Stimulated activated CD8-positive, alpha-beta memory T cell treated with anti-CD3 and anti-CD28 coated beads, Interleukin-15, amount 100 ng/mL, for 24 hours (primary cell): ENCODE measurements at places on chromosomes 3 and 15.

DNA sequence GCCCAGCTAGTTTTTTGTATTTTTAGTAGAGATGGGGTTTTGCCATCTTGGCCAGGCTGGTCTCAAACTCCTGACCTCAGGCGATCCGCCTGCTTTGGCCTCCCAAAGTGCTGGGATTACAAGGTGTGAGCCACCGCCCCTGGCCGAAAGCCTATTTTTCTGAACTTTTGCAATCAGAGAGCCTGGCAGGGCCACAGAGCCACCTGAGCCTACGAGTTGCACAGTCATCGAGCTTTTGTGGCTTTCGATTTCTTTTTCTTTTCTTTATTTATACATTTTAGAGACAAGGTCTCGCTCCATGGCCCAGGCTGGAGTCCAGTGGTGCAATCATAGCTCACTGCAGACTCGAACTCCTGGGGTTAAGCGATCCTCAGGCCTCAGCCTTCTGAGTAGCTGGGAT, 140.4 kb downstream of the NSMCE3 start:
- DNase-seq: no peak

DNA sequence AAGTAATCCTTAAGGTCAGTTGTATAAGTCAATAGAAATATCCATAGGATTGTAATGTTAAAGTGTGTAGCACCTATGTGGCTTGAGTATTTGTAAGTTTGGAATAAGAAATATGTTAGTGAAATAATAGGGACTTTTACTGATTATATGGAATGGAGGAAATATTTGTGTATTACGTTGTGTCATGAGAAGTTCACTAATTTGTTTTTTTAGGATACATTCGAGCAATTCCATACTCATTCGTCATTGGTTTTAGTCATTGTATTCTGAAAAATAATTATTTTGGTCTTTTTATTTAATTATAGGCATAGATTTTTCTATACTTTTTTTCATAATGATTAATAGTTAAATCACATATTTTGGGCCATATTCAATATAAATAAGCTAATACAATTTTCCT, 21.0 kb downstream of the MBNL1 start:
- DNase-seq: no peak

- DNase-seq: no peak
These were observed 98.2 kb downstream of the OSBPL10 start for GRCh38 chr3:31882895-31883294.

- no peak for DNase-seq
These were observed 6.9 kb downstream of the PLCH1 start for GRCh38 chr3:155737844-155738460.
